ENCODE measurements at places on chromosomes 3 and 15.
A peak's percentile ranks its signal among the peaks of the same experiment; 100 is the strongest.

DNA sequence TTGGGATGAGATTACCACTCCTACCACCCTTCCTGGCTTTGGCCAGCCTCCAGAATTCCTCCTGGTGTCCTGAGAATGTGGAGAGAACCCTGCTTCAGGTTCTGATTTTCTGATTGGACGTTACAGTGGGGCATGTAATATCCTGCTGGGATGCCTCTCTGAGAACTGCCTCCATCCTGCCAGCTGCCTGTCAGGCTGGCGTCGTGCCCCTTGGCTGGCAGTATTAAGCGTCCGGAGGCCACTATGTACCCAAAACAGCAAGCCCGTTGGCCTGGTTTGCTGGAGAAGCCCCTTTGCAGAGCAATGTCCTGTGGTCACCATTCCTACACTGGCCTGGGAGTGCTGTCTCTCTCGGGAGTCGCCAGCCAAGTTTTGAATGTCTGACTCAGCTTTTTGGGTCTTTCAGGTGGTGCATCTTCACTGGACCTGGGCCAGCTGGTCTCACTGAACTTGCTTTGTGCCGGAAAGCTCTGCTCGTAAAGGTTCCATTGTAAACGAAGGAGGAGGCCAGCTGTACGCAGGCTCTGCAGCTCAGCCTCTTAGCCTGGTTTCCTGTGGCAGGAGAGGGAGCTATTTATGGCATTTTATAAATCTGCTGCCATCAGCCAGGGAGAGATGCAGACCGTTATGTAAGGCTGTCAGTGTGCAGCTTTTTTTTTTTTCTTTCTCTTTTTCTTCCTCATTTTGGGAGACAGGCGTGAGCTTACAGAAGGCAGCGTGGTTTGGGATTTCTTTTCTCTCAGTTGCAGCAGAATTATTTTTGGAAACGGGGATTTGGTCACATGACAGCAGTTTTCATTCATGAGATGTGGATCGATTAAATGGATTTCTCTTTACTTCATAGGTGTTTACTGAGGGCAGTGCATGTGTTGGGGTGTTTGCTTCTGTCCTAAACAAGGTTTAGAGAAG, 19.0 kb upstream of the TRAK1 start:
- no peak for DNase-seq

- DNase-seq = no peak
Measured at GRCh38 chr3:7733933-7734332, 767.7 kb upstream of the LMCD1 start.

DNA sequence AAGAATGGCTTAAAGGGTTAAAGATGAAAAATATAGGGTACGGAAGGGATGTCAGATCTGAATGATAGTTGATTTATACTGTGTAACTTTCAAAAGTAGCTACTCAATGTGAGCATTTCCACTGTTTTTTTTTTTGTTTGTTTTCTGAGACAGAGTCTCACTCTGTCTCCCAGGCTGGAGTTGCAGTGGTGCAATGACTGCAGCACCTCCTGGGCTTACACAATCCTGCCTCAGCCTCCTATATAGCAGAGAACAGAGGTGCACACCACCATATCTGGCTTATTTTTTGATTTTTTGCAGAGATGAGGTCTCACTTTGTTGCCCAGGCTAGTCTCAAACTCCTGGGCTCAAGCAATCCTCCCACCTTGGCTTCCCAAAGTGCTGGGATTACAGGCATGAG, 9.9 kb upstream of the PXK start:
- no peak for DNase-seq

- no peak for DNase-seq
Measured at GRCh38 chr3:129032716-129033115, 27.9 kb upstream of the GP9 start.

GRCh38 chr15:35979608-35980007, 433.6 kb upstream of the DPH6 start:
- DNase-seq = no peak

DNA sequence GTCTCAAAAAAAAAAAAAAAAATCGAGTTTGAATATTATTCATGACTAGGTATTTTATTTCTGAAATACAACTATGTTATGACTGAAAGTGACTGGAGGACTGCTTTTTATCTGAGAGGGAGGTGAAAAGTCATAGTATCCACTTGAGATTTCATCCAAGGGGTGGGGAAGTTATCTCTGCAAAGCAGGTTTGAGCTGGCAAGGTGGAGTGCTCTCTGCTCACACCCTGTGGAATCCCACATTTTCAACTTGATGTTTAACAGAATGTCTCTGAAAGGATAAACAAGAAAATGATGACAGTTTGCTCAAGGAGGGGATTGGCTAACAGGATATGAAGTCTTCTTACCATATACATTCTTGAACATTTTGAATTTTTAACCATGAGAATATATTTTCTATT, 27.3 kb upstream of the SEC62 start:
- DNase-seq = no peak

DNA sequence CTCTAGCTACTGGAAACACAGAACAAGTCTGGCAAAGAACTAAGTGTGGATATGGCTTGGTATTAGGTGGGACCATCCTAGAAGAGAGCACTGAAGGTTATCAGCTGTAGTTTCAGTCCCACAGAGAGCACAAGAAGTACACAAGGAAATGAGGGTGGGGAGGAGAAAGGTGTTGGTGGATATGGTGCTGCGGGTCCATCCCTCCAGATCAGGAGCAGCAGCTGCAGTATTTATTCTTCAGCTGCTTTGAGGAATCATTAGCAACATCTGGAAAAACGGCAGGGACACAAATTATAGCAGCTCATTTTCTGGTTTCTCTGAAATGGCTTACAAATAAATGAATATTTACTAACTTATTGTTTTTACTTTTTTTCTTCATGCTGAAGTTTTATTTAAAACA, 29.0 kb downstream of the CD80 start:
- no peak for DNase-seq

GRCh38 chr3:134610432-134611385, 40.1 kb downstream of the KY start:
- DNase-seq = no peak

GRCh38 chr15:45535486-45536042, 13.0 kb upstream of the SLC30A4 start:
- no peak for DNase-seq

DNA sequence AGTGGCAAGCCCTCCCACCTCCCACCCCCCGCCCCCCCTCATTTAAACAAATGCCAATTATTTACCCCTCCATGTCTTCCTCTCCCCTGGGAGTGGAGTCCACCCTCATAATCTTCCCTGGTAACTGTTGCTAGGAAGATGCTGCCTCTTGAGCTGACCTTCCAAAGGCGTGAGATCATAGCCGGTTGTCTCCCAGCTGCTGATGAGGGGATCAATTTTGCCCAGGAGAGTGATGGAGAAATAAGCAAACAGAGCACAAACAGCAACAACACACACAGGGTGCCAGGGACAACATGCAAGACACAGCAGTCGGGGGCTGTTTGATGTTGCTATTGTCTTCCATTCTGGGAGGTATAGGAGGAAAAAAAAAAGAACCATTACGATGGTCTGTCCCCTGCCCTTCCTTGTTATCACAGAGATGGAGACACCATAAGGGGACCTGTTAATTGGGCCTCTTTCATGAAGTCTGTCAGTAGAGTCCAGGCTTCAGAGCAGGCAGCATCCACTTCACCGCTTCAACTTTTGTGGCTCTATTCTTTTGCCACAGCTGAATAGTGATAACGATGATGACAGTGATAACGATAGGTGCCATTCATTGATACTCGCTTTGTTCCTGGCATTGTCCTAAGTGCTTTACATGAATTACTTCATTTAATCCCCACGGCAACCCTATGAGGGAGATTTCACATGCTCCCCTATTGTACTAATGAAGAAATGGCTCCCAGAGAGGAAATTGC, 76.9 kb upstream of the RGMA start:
- DNase-seq = no peak

DNA sequence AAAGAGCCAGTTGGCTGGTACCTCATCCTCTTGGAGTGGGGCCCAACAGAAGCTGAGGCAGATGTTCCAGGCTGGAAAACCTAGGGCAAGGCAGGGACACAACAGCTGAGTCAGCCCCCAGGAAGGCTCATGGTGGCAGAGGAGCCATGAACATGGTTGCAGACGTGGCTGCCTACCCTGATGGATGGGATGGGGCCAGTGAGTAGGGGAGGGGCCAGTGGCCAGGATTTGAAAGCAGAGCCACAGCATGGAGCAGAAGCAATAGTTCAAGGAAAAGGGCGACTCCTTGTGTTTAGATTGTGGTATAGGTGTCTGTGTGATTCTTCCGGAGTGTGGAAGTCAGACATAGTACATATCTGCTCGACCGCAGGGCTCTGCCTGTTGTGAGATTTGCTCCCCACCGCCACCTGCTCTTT, 24.2 kb downstream of the PXYLP1 start:
- DNase-seq = no peak

DNA sequence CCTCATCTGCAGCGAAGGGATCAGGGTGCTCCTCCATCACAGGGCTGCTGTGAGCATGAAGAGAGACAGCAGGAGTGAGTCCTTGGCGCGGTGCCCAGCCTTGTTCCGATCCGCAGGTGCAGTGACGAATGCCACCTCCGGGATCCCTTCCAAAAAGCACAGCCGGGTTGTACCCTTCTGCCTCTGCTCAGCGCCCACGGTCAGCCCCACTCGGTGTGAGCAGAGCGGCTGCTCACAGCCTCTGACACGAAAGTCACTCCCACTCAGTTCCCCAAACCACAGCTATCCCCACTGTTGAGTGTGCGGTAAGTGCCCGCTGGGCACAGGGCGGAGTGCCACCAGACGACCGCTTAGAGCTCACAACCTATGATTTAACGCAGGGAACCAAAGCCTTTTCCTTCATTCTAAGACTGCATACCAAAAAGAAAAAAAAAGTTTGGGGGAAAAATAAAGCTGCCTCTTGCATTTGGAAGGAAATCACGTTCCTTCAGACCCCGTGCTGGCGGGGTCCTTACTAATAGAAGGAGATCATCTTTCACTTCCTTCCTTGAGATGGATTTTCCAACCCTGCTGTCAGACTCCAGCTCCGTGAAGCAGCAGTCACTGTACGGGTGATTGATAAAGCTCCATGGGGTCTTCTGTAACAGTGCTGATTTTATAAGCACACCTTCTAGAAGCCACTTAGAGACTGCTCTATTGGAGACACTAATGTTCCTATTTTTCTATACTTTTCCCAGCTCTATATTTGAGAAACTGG, 34.7 kb upstream of the TUBGCP5 start:
- no peak for DNase-seq

DNA sequence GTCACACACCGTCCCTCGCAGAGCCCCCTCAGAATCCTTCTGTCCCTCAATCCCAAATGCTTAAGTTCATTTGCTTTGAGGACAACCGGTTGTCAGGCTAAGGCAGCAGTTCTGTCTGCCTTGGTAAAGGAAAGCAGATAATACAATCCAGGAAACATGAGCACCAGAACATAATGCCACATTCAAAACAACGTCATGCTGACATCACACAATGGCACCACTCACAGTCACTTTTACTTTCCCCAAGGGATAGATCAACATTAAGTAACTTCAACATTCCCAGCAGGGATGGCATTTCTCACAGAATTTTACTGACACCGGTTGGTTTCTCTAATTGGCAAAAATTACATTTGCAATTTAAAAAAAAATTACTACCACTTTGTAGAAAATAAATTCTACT, 74.6 kb upstream of the PSMD6 start:
- no peak for DNase-seq

- no peak for DNase-seq
Measured at GRCh38 chr15:87089551-87089950, 1009.9 kb downstream of the AGBL1 start.

- no peak for DNase-seq
Measured at GRCh38 chr15:70071799-70072198, 25.9 kb downstream of the TLE3 start.

- DNase-seq = peak; percentile 3
Measured at GRCh38 chr3:167691366-167691765, 37.6 kb upstream of the WDR49 start.

- DNase-seq = no peak
Measured at GRCh38 chr3:157794771-157795170, 291.6 kb upstream of the VEPH1 start.

DNA sequence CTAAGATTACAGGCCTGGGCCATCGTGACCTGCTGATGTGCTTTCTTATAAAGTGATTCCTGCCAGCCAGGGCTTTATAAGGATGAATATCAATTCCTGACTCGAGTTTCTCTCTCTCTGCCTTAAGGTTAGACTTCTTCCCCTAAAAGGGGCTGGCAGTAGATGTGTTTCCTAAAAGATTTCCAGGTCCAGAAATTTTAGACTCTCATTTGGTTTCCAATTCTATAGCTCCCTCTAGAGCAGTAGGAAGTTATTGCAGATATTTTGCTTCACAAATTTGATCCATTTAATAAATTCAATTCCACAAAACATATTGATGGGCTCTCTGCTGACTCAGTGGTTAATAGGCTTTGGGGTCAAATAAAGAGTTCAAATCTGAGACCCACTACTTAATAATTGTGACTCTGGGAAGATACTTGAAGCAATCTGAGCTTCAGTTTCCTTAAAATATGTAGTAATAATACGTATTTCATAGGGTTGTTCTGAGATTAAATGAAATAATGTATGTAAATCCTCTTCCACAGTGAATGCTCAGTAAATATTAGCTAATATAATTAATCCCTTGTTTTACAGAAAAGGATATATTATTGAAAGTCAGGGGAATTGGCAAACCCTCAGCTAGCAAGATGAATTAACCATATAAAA, 2.1 kb downstream of the TRIM69 start:
- DNase-seq = no peak

DNA sequence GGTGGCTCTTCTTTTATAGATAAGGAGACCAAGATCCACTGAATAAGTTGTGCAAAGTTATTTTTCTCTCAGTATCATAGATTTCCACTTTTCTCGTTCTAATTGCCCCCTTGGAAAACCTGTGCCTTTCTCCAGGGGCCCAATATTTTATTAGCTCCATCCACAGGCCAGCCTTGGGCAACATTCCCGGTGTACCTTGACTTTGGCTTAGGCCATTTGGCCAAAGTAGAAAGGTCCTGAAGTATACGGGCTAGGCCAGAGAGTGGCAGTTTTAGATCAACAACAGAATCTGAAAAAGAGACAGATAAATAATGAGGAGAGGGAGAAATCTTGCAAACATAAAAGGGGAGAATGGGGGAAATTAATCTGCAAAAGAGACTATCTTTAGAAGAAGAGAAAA, 91.7 kb upstream of the CHMP2B start:
- DNase-seq = no peak

GRCh38 chr3:196311-197148, at the start of gene CHL1:
CHL1 (plus strand) TSS chr3:196763; CDS start chr3:319777, 123,014 bp downstream.
- DNase-seq = no peak

- DNase-seq = no peak
Measured at GRCh38 chr15:34753236-34753894, 1.4 kb downstream of the GJD2 start.

- no peak for DNase-seq
Measured at GRCh38 chr3:12816521-12817342, 20.3 kb downstream of the CAND2 start.

DNA sequence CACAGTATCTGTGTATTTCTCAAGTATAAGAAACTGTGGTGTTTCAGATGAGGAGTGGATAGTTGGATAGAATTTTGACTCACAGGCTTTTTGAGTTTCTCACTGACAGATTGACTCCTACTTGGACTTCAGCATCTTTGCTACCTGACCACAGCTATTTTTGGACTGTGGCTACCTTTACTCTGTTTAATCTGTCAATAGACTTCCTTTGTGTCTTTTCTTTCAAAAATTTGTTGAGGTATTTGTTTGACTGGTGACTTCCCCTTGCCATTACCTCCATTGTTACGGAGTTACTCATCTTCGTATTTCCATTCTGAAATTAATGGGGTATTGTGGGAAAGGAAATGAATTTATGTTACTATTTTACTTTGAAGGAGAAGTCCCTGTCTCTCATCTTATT, 123.8 kb downstream of the AGBL1 start:
- no peak for DNase-seq

GRCh38 chr15:76577879-76578512, 241.4 kb downstream of the ISL2 start:
- no peak for DNase-seq
